ENCODE measurements at places on chromosomes 1 and 21.

DNA sequence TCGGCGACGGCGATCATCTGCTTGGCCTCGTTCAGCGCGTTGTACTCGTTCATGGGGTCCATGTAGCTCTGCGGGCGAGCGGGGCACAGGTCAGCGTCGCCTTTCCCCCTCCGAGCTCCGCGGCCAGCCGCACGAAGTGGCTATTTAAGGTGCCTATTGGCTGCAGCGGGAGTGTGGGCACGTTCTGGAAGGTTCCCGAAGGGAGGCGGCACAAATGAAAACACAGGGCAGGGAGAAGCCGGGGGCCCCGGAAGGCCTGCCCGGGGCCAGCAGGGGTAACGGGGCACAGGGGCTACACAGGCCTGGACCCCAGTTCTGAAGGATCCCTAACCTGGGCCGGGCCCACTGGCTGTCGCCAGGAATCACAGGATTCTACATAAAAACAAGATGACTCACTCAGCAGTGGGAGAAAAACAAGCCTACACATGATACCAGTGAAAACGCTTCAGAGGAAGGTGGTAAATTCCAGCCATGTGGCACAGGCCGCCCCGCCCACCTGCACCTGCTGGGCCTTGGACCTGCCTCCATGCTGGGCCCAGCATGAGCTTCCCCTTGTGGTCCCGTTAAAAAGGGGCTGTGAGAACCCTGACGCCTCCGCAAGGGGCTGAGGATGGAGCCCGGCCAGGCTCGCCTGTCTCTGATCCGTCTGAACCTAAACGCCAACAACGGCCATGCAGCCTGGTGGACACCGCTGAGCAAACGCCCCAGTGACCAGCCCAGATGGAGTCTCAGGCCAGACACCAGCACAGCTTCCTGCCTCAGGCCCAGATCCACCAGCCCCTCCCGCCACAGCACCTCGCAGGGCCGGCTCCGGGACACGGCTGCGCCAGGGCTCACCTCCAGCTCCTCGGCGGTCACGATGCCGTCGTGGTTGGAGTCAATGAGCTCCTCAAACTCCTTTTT, 3.9 kb upstream of the TNFRSF4 start:
- no peak for DNase-seq

GRCh38 chr21:41764558-41765419, 2.1 kb downstream of the RIPK4 start:
- no peak for DNase-seq

DNA sequence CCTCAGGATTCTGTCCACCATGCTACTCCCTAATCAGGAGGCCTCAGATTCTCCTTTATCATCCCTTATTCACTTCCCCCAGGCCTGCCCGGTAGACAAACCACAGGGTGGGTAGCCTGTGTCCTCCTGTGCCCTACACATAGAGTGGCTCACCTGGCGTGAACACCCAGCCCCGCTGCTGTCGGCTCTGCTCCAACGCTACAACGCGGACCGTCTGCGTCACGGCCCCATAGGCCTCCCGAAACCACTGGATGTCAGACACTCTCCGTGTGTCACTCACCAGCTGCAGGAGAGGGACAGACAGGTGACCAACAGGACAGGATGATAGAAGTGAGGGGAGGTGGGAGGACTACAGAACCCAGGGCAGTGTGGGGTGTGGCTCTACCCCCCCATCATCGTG, 10.3 kb downstream of the PMVK start:
- DNase-seq, result no peak

DNA sequence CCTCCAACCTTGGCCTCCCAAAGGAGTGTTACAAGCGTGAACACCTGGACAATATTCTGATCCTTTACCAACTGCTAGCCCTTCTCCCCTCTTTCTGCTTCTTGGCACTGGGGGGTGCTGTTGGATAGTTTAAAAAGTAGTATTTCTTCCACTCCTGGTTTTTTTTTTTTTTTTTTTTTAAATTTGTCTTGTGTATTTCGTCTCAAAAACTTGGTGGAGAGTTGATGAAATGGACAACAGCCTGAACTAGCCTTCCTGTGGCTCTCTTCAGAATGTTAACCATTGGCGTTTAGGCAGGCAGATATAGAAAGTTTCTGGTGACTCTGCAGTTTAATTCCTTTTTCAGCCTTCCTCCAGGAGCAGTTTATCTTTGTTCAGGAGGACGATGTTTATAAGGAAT, 69.7 kb upstream of the USP24 start:
- no peak for DNase-seq

DNA sequence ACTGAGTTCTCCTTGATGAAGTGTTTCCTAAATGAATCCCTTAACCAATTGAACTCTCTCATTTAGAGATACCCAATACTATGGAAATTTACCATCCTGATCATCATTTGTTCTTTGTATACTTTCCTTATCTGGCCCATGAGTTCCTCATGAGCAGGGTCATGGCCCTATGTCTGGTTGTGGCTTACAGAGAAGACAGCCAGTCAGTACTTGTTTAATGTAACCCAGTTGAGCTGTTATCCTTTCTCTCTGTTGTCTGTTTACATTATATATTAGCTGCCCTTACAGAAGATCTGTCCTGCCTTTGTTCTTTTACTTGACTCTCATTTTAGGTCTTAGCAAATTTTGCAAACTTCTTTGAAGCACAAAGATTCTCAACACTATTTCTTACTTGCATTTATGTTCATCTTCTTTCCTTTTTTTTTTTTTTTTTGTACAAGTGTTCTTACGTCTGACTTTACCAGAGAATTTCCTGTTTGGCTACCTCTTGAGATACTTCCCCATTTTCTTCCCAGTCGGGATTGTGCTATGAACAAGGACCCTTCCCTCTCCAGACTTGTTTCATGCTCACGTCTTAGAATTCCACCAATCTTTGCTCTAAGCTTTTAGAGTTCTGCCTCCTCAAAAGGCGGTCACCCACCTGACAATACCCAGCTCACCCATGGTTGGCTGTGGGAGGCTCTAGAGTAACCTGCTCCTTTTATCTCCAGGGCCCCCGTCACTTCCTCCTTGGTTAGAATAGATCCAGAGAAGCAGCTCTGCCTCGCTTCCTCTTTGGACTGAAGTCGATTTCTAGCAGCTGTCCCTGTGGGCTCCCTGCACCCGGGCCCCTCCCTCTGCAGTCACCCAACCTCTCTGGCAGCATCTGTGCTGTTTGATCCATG, 53.6 kb upstream of the RUNX1 start:
- DNase-seq, result peak; percentile 22

- no peak for DNase-seq
Measured at GRCh38 chr1:165287329-165287728, 69.2 kb downstream of the LMX1A start.

DNA sequence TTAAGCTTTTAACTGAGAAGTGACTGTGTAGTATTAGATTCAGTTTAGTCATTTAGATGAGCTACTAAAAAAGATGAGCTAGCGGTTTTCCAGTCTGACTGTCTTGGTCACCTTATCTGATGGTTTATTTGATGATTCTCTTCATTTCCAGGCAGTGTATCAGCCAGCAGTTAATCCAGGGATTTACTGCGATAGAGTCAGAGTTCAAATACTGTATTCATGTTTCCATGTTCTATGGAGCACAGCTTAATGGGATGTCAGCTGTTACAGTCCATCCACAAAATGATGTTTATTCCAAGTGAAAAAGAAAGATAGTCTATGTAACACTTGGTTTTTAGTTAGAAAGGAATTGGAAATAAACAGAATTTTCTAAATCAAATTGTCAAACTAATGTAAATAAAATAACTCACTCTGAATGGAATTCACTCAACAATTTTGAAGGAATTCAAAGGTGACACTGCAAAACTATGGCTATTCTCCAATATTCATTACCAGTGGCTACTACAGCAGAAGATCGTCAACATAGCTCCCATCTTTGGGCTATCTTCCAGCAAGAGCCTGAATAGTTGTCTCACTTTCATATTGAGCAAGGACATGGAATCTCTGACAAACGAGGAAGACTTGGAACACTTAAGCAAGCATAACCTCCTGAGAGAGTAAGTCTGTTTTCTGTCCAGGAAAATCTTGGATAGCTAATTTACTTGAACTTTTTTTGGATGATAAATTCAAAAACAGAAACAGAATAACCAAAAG, 54.6 kb upstream of the DPT start:
- DNase-seq, result no peak

DNA sequence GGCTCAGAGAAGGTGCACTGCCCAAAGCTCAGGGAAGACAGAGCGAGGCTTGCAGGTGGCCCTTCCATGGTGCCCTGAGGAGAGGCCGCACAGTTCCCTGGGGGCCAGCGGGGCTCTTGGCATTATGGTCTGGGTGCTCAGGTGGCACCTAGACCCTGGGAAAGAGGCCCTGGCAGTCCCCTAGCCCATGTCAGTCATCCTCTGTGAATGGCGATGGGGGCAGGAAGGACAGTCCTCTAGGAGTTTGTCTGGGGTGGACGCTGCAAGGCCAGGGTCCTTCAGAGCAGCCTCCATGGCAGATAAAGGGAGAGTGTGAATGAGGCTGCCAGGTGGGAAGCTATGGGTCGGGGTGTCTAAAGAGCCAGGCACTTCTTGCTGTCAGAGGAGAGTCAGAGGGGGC, 345.9 kb upstream of the VAMP3 start:
- DNase-seq, result no peak

DNA sequence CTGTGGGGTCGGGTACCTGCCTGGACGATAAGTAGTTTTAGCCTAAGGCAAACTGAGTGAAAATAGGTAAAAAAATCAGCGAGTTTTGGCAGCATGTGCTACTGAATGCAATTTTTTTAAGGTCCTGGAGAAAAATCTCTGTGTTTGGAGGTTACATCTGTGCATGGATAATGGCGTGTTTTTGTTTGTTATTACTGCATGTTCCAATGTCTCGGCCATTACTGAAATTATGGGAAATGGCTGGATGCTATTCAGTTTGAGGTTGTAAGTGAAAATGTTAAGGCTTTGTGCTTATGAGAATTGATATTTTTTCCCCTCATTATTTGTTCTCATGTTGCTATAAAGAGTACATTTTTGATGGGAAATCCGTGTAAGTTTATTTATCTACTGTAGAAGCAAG, 441.7 kb downstream of the PRDM2 start:
- no peak for DNase-seq

GRCh38 chr1:31799196-31799894, 16.5 kb downstream of the SPOCD1 start:
- no peak for DNase-seq

DNA sequence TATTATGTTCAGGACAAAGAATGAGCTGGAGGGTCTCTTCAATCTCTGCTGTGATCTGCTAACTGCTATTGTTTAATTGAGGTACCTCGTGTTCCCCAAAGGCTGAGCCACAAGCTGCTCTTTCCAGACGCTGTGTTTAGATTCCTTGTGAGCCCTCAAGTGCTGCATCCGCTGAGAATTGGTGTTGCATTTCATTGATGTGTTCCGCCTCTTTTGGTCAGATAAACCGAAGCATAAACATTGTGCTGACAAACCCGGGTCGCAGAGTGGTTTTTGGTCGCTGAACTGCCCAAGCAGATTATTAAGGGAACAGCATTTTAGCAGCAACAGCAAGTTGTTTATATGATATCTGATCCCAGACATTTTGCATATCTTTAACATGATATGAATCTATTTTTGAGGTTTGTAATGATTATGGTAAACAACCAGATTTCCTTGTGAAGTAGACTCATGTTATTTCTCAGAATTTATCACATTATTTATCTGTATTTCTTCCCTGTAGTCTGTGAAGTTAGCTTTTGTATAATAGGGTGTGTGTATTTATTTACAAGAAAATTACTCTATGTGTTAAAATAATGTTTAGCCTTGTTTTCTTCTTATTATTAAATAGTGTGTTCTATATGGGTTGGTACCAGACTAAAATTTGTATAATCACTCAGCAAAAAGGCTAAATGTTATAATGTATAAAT, 217.2 kb upstream of the C1orf105 start:
- DNase-seq, result no peak

DNA sequence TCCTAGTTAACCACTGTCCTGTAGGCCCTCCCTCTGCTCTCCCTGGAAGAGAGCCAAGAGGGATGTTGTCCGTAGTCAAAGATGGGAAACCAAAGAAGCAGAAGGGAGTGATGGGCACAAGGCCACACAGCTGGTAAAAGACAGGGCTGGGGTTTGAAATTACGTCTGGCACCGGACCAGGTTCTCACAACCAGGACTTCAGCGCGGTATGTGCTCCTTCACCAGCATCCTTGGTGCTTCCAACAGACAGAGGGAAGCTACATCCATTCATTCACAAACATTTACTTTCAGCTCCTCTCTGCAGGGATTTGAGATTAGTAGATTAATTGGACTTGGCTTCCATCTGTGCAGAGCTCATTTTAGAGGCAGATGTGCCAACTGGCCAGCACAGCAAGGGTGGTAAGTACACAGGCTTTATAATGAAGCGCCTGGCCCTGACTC, 191.2 kb downstream of the TRABD2B start:
- DNase-seq, result no peak

- no peak for DNase-seq
Measured at GRCh38 chr1:156540955-156541354, 31.4 kb downstream of the IQGAP3 start.

DNA sequence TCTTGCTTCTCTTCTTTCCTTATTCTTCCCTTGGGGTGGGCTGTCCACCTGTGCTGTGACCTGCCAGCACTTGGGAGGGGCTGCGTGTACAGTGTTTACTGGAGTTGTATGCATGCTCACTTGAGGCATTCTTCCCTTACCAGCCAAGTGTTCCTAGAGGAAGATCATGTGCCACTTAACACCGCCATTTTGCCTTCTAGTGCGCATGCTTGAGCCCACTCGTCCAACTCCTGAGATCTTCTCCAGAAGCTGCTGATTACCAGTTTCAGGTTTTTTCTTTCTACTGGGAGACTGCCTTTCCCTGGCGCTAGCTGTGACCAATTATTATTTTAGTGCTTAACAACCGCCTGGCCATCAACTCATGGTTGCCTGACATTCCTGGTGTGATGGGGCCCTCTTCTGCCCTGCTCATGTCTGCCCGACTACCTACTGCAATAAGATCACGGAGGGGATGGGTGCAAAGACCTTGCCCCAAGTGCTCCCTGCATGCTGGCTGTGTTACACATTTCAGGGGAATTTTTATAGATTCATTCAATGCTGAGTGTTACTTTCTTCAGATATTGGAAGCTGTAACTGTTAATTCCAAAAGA, 74.2 kb upstream of the B3GALT5 start:
- DNase-seq, result no peak

GRCh38 chr1:65942476-65942875, 149.8 kb downstream of the PDE4B start:
- no peak for DNase-seq

GRCh38 chr1:218661411-218661810, 316.3 kb downstream of the TGFB2 start:
- no peak for DNase-seq

GRCh38 chr1:202501281-202501680, 152.8 kb downstream of the PPP1R12B start:
- DNase-seq, result no peak

GRCh38 chr21:45299864-45300785, 12.4 kb upstream of the POFUT2 start:
- no peak for DNase-seq

DNA sequence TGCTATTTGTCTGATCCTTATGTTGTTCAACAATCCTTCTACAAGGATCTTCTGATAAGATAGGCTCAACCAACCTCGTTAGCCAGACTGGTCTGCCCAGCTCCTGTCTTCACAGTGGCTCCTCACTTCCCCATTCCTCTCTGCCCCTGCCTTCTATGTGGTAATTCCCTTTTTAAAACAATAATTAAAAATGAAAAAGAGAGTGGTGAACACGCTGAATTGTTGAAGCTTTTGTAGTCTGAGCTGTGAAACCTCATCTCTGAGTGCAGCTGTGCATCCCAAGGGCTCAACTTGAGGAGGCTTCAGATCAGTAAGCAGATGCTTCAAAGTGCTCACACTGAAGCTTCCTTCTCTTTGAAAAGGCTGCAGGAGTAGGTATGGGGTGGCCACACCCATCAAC, 70.7 kb upstream of the JUN start:
- no peak for DNase-seq

All from substantia nigra (tissue), 51 donors.